Right ventricle myocardium inferior (tissue), 1 donor: ENCODE measurements at places on chromosomes 11 and 22.

DNA sequence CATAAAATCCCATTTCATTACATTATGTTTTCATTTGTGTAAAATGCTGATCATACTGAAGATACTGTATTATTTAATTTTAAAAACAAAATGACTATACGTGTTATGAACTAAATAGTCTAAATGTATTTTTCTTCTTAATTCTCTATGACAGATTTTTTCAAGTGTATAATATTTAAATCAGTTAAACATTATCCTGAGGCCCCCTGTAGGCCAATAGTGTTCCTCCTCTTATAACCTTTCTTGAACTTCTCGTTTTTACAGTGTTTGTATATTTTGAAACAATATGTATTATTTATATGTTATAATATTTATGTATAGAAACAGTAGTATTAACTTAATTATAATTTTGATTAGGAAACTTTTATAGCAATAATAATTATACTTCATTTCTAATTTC lies 151.1 kb upstream of the CHORDC1 start:
- DNase-seq = no peak

- no peak for DNase-seq
Measured at GRCh38 chr22:49102367-49102766, 725.3 kb downstream of the BRD1 start.

DNA sequence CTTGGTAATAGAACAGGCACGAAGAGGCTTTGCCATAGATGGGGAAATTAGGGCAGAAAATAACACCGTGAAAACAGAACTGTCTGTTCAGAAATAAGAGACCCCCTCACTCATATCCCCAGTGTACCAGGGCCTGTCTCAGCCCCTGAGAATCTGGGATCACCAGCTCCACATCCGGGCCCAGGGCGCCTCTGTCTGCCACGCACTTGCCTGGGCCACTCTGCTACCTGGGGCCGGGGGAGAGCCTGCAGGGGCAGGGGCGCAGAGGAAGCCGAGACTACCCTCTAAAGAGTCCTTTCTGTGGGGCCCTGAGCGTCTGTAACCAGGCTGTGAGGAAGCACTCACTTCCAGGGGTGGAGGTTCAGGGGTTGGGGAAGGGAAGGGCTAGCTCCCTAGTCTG lies 19.8 kb downstream of the NECTIN1 start:
- DNase-seq = peak; percentile 60

GRCh38 chr11:61079416-61080150 lies 22.7 kb upstream of the CD5 start:
- no peak for DNase-seq
